Bronchial epithelial cell (primary cell): ENCODE measurements at places on chromosomes 1 and 21.

DNA sequence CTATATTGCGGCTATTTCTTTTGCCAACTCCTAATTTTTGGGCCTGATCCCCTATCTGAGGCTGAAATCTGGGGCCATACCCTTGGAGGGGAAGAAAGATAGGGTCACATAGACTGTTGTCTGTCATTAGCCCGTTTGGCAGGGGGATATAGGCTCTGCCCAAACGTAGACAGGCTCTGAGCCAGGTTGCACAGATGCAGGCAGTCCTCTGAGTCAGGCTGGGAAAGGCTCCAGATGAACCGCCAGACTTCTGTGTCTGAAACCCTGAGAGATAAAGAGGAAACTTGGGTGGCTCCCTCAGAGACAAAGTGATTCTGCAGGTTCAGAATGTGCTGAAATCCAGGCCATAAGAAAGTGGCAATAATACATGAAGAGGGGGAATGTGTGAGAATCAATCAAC, 4.0 kb upstream of the CAP1 start:
- DNase-seq, result peak; percentile 70

DNA sequence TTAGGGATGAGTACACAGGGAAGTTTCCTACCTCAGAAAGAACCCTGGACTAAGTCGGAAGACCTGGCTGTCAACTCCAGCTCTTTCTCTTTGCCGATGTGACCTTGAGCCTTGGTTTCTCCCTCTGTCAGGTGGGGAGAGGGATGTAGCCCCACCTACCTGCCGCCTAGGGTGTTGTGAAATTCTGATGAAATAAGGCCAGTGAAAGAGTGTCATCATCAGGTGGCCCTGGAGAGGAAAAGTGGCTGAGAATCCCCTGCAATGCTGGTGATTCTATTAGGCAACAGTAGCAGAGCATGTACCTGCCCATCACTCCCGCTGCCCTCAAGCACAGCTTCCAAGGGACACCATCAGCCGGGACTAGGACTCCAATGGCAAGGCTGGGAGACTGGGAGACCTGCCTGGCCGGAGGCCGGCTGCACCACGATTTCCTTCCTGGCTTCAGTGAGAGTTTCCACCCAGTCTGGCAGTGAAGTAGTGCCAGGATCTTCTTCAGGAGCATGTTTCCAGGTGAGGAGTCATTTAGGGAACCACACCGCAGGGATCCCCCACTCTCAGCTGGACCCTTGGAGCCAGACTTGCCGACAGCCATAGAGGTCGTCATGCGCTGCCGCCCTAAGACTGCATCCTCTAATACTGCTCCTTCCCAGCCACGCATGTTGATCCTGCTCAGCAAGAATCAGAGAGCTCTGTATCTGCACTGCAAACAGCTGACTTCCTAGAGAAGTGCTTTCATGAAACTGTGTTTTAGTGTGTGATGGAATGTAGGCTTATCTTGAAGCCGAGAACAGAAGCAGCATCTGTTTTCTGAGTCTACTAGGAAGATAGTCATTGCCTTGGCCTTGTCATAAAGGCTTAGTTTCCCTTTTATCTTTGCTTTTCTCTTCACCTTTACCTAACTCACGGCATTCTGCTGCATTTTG, 88.0 kb upstream of the F3 start:
- no peak for DNase-seq

DNA sequence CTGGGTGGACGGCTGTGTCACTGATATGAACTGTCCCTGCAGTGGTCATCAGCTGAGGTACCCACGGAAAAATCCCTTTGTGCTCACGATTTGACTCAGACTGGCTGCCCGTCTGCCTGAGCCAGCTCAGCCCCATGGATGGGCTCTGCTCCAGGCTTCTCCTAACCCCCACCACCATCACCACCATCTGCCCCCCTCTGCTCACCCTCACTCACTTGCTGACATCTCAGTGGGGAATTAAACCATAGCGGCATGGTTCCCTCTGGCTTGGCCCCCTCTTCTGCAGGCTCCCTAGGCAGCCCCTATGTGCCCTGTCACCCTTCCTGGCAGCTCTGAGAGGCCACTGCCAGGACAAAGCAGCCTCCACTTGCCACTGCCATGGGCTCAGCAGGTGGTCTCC, 17.3 kb downstream of the SLC6A9 start:
- no peak for DNase-seq

- no peak for DNase-seq
Measured at GRCh38 chr1:211641942-211642341, 33.5 kb downstream of the NEK2 start.

GRCh38 chr1:24111262-24111995, 506 bp downstream of the MYOM3 start:
- peak; percentile 58 for DNase-seq

- DNase-seq, result peak; percentile 72
Measured at GRCh38 chr1:199684686-199685273, 342.7 kb upstream of the NR5A2 start.

GRCh38 chr1:15445390-15446122, 7.3 kb downstream of the CTRC start:
- no peak for DNase-seq

DNA sequence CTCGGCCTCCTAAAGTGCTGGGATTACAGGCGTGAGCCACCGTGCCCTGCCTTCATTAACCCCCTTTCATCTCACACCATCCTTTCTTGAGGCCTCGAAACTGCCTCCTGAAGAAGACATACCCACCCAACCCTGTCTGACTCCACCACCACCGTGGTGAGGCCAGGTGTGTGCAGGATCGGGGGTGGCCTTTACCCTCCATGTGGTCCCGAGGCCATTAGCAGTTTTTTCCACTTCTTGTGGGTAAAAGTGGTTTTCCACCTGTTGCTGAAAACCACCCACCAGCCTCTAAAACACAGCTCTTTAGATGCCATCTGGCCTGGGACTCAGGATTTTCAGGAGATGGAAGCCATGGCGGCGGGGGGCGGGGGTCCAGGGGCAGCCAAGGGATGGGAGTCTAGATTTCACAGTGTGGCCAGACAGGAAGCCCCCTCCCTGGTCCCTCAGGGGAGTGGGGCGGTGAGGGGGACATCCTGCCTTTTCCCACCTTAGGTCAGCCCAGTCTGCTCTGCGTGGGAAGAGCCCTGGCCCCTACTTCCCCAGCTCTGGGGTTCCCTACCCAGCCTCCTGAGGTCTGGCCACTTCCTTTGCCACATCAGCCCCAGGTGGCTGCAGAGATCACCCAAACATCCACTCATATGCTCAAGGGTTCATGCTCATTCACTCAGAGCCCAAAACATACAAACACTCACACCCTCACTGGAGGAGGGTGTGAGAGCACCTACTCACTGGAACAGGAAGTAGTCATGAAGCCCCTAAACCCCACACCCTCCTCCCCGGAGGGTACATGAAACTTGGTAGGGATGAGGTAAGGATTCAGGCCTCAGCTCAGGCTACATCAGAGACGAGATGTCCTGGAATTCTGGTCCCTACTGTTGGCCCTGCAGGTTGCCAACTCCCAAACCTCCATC, 2.3 kb downstream of the FGR start:
- DNase-seq, result no peak

- DNase-seq, result peak; percentile 17
Measured at GRCh38 chr1:214717351-214717750, 114.4 kb downstream of the CENPF start.

DNA sequence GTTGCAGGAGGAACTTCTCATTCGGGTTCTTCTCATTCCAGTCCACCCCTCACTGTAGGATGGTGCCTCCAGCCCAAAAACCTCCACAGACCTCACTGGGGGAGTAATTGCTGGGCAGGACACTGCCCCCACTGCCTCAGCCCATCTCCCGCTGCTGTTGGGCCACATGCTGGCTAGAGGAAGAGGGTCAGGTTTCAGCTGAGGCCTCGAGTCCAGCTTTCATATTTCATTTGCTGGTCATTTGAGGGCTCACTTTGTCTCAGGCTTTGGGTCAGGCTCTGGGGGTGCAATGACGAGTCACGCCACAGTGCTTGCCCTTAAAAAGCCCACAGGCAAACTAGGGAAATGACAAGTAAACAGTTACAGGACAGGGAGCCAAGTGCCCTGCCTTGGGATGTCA, 9.3 kb downstream of the CDK18 start:
- no peak for DNase-seq

- DNase-seq, result no peak
Measured at GRCh38 chr1:37704966-37705365, 12.7 kb downstream of the CDCA8 start.

DNA sequence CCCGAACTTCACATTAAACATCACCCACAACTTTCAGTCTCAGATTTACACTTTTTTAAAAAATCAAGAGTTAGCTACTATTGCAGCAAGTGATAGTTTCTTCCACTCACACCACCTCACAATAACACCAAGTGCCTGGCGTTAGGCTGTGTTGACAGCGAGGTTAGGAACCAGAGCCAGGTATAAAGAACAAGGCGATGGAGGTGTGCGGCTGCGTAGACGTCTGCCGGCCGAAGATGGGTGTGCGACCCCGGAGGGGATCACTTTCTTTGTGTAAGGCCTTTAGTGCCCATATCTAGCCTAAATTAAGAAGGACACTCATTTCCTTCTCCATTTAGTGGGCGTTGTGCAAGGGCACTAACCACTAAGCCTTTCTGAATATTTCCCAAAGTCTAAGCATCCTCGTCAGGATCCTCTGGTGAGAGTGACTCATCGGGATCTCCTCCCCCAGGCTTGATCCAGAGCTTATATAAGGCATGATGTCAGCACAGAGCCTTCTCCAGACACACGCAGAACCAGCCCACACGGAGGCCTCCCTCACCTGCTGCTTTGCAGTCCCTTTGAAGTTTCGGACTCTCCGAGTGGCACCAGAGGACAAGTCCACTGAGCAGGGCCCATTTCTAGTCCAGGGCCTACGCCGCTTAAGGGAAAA, 11.8 kb downstream of the NHLH2 start:
- peak; percentile 96 for DNase-seq

GRCh38 chr1:110783292-110783918, 89.5 kb upstream of the CD53 start:
- peak; percentile 65 for DNase-seq

DNA sequence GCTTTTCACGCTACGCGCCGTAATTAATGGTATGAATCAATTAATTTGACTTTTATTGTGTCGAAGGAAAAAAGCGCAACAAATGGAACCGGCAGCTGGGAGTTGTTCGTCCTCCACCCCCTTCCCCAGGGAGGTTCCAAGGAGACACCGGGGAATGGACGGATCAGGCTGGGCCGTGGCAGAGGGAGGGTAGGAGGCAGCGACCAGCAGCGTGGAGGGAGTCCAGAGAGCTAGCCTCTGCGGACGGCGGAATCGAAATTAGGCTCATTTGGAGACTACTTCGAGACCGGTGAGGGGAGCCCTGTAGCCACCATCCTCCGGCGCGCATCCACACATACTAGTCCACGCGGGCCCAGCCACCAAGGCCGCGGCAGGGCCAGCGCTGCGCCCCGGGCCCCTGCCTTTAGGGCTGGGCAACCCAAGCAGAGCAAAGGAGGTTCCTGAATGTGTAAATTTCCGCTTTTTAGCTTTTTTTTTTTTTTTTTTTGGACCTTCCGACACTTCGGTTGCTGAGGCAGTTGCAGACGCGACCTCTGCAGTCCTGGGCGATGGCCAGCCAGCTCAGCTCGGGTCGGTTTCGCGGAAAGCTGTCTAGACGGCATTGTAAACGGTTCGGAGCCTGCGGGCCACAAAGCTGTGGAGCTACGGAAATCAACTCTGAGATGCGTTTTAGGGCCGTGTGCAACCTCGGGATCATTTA, 2.2 kb upstream of the FOXD3 start:
- no peak for DNase-seq

DNA sequence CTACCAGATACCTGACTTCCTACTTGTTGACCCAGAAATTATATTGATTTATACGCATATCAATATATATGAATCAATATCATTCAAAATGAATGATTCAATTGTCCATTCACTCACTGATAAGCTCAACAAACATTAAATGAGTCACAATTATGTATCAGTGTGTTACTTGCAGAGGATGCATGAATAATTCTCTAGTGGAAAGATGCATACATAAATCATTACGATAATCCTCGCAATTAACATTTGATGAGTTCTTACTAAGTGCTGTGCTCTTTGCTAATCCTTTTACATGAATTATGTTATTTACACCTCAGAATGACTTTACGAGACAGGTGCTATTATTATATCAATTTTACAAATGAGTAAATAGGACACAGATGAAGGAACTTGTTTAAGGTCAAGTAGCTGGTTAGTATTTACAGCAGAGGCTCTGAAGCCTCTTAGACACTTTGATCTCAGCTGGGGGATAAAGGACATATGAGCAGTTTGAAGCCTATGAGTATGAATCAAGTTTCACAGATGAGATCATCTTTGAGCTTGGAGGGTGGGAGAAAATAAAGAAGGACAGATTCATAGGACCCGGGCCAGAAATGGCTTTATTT, 112.8 kb upstream of the ADAMTS5 start:
- peak; percentile 26 for DNase-seq

GRCh38 chr21:36699546-36700294, 805 bp downstream of the SIM2 start:
- no peak for DNase-seq

DNA sequence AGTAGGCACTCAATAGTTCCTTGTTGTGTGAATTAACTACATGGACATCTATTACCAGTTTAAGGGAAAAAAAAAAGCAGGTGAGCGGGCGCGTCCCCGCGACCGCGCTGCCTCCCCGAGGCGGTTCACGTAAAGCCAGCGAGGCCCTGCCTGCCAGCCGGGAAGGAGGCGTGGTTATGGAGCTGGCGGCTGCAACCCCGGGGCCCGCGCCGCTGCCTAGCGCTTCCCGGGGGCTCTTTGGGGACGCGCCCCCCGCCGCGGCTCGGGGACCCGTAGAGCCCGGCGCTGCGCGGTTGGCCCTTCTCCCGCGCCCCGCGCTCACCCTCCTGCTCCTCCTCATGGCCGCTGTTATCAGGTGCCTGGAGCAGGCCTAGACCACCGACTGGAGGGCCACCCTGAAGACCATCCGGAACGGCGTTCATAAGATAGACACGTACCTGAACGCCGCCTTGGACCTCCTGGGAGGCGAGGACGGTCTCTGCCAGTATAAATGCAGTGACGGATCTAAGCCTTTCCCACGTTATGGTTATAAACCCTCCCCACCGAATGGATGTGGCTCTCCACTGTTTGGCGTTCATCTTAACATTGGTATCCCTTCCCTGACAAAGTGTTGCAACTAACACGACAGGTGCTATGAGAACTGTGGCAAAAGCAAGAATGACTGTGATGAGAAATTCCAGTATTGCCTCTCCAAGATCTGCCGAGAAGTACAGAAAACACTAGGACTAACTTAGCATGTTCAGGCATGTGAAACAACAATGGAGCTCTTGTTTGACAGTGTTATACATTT, 2.6 kb upstream of the CC2D1B start:
- peak; percentile 91 for DNase-seq

DNA sequence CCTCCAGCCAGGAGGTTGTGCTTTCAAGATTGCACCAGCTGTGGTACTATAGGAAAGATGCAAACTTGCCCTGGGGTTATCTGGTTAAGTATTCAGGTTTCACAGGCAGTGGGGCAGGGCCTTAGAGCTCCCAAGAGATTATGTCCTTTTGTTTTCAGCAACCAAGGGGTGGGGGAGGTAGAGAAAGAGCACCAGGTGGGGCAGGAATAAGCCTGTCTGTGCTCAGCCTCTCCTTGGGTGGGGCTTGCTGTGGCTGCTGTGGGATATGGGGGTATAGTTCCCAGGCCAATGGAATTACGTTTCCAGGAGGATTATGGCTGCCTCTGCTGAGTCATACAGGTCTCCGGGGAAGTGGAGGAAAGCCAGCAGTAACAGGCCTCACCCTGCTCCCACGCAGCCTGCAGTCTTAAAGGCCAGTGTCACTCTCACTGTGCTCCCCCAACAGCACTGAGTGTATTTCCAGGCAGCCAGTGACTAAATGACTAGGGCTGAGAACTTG, 508.6 kb downstream of the RWDD3 start:
- DNase-seq, result peak; percentile 99
